ENCODE measurements at places on chromosomes 7 and 10.

DNA sequence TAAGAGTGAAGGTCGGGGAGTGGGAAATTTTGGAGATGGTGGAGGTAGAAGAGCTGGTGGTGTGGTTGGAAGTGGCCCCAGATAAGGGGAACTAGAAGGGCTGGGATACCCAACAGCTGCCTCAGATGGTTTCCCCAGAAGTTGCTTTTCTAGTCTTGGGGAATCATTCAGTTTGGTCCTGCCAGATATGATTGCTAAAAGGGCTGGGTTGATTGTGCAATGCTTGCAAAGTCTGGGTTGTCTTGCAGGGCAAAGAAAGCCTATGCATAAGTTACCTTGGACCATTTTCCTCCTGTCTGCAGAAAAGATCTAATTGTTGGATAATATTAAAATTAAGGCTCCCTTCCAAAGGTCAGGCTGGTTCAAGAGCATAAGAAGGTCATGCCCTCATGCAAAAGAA, 213.8 kb upstream of the ZNF804B start:
- DNase-seq, result no peak

- no peak for DNase-seq
These were observed 249.5 kb downstream of the RPS24 start for GRCh38 chr10:78283069-78283682.

DNA sequence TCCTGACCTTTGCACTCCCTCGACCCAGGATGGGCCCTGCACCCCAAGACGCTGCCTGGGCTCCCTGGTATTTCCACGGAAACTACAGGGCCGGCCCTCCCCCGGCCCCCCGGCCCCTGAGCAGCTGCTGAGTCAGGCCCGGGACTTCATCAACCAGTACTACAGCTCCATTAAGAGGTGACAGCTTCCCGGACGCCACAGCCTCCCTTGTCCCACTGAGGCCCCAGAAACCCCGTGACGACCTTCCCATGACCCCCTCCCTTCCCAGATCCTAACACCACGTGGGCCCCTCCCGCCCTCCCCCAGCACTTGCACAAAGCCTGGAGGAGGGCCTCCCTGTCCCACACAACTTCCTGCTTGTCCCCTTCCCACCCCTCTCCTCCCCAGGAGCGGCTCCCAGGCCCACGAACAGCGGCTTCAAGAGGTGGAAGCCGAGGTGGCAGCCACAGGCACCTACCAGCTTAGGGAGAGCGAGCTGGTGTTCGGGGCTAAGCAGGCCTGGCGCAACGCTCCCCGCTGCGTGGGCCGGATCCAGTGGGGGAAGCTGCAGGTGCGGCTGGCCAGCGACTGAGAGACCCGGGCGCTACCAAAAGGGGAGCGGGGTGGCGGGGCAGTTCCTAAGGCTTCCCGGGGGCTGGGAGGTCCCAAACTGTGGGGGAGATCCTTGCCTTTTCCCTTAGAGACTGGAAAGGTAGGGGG, 5.7 kb downstream of the NOS3 start:
- DNase-seq, result no peak

DNA sequence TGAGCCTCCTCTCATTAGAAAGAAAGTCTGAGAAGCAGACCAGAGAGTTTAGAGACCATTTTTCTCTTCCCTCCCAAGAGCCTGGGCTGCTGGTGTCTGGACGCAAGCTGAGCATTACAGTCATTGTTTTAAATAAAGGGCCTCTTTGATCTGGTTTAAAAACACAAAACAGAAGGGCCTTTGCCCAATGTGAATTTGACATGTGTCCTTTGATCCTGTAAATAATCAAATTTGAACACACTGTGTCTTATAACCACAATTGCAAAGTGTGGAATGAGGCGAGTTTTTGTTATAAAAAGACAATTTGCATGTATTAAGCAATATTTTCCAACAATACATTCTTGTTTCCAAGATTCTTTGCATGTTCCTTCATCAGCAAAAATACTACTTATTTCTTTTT, 158.5 kb downstream of the C7orf25 start:
- DNase-seq, result no peak

DNA sequence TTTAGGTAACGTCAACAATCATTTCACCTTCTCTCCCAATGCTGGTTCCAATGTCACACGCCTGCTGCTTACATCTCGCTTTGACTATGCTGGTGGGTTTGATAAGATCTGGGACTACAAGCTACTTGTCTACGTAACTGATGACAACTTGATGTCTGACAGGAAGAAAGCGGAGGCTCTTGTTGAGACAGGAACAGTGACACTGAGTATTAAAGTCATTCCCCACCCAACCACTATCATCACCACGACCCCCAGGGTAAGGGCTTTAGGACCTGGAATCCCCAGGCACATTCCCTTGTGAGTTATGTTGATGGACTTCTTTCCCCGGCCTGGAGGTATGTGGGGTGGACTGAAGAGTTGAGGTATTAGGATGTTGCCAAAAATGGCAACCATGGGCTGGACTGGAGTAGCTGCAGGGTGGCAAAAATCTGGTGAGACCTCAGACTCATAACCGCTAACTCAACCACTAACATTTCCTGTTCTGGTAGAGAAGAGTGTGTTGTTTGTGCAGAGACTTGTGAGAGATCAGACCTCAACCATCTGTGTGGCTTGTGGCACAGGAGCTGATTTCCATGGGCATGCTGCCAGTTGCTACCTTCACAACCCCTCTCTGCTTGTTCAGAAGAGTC, 59.2 kb downstream of the CDHR3 start:
- DNase-seq, result peak; percentile 77

DNA sequence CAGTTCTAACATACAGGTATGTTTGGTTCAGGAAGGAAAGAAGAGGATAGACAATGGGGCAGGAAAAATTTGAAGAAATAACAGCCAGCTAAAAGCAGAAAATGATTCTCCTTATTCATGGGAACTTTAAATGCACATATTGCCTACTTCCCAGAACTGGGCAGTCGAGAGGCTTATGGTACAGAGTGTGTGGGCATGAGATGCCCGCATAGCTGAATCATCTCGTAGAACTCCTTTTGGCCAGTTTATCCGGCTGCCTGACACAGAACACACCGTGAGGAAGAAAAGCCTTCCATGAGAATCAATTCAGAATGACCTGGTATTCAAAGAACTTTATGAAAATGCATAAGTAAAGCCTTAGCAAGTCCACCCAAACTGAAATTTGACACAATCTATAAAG, 471.6 kb downstream of the SH2D4B start:
- DNase-seq, result no peak

GRCh38 chr10:62054408-62054807, 152.9 kb downstream of the ARID5B start:
- DNase-seq, result no peak

GRCh38 chr10:99926925-99927720, 82.6 kb downstream of the DNMBP start:
- no peak for DNase-seq

DNA sequence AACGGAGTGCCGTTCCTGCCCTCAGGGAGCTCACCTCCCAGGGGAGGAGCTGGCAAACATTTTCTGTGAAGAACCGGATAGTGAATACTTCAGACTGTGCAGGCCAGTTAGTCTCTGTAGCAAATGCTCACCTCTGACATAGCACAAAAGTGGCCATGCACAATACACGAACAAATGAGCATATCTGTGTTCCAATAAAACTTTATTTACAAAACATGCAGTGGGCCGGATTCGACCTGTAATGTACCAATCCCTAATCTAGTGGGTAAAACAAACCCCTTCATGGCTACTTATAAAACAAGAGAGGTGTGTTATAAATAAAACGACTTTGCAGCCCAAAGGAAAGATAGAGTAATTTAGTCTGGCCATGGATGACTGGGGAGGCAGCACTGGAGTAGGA, 48.7 kb downstream of the KCNMA1 start:
- no peak for DNase-seq

DNA sequence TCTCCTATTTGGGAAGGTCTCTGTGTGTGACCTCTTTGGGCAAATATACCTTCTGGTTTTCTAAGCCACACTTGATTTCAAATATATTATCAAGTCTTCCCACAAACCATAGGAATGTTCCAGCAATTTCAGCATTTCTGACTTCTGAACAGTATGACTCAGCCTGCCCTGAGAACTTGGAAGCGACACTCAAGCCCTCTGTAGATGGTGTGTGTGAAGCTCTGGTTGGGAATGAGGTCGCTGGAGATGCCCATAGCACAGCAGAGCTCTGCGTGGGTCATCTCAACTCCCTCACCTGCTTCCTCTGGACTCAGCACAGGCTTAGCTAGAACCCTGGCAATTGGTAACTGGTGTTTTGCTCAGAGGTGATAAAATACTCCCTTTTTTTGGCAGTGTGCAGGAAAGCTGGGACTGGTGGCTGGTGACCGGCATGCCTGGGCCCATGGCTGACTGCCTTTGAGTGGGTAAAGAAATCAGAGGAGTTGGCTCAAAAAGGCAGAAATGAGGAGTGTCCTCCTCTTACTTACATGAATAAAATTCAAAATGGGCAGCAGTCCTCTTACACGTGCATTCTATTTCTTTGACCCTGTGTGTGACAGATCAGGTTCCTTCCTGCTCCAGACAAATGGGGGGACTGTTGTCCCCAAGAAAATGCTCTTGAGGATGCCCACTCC, 87.5 kb upstream of the NRP1 start:
- DNase-seq, result no peak

DNA sequence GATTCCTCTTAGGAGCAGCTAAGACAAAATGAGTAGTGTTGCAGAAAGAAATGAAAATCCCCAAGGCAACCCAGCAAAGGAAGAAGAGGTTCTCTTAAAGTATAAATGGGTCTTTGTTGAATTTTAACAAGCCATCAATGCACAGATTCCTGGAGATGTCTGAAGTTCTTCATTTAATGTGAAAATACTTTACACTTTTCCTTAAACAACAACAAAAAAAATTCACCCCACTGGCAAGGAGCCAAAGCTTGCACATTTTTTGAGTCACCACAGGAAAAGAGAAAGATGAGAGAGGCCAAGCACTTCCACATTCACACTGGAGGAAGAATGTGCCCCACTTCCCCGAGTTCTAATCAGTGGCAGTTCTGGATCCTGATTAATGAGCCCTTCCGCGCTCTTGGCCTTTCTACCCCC, 286.4 kb upstream of the MEOX2 start:
- no peak for DNase-seq

- DNase-seq, result no peak
These were observed 38.2 kb downstream of the PPP1R3A start for GRCh38 chr7:113880559-113880958.

DNA sequence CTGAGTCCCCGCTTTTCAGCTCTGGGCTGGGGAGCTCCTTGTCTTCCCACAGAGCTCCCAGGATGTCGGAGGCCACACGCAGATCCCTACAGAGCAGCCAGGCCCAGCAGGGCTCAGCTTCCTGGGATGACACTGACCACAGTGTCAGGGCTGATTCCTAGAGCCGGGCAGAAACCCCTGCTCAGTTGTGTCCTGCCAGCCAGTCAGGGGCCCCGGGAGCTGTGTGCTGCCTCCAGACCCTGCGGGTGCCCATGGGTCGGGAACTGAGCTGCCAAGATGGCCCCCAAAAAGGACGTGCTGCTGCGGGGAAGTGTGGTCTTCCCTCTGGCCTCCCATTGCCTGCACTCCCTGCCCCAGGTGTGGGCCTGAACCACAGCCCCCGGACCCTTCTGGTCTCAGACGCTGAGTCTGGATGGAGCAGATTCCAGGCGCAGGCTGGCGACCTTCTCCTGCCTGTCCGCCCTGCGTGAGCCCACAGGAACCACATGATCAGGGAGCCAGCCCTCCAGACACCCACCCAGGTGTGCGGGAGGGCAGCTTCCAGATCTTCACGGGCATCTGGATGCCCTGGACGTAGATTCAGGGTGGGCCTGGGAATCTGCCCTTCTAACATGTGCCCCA, 217.4 kb downstream of the MAD1L1 start:
- DNase-seq, result no peak

DNA sequence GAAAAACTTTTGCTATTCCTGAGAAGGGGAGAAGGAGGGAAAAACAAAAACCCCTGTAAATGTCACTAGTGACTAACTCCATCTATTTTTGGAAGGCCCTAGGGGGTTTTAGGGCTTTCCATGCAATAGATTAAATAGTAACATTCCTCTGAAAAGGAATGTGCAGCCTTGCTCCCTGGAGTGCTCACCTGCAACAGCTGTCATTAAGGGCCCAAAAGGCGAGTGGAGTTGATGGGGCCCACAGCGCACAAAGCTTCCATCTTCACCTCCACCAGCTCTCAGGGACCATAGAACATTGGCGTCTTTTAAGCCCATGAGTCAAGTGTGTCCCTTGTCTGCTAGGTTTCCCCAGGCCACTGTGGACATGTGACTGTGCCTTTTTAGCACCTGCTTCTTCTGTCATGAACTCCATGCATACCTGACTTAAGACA, 58.0 kb upstream of the IL6 start:
- DNase-seq, result no peak

DNA sequence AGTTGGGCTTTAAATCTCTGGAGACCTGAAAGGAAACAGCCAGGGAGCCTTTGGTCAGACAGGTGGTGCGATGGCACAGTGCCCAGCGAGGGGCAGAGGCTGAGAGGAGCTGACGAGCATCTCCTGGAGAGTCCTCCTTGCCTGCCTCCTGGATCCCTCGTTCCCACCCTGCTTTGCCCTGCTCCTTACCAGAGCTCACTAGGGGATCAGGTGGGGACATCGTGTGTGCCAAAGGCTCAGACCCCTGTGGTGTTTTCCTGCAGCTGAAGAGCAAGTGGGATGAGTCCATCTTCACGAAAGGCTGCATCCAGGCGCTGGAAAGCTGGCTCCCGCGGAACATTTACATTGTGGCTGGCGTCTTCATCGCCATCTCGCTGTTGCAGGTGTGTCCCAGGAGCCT, 21.8 kb upstream of the SH2D4B start:
- DNase-seq, result no peak

DNA sequence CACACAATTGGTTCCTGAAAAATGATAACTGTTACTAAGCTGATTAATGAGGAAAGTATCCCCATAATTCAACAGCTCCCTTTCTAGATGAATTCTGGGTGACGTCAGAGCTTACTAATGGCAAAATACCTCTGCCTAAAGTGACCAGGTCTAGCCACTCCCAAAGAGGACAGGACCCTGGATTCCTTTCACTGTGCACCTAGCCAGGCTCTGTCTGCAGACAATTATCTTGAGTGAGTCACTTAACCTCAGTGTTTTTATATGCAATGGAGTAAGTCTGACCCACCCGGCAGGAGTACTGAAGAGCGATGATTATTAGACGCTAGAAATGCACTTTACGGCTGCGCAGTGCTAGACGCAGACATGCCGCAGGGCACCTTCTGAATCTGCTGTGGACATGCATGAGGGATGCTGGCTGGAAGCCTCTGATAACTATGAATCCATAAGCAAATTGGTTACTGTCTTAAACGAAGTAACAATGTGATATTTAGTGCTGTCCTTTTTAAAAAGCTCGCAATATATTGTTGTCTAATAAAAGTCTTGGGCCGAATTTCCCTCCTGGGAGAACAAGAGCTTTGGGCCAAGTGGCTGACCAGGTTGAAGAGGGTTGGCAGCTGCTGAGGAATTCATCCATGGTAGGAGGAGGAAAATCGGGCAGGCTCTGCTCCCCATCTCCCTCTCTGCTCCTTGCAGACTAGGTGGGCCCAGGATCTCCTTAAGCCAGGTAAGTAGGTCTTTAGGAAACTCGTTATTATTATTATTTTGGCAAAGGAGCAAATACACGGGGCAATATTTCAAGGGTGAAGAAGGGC, 4.6 kb upstream of the INPP5A start:
- peak; percentile 1 for DNase-seq

- no peak for DNase-seq
These were observed 220.2 kb downstream of the SNX10 start for GRCh38 chr7:26511866-26512265.
